SIG-M5 (cell line): ENCODE measurements at places on chromosomes 13 and 19.
A peak's percentile ranks its signal among the peaks of the same experiment; 100 is the strongest.

DNA sequence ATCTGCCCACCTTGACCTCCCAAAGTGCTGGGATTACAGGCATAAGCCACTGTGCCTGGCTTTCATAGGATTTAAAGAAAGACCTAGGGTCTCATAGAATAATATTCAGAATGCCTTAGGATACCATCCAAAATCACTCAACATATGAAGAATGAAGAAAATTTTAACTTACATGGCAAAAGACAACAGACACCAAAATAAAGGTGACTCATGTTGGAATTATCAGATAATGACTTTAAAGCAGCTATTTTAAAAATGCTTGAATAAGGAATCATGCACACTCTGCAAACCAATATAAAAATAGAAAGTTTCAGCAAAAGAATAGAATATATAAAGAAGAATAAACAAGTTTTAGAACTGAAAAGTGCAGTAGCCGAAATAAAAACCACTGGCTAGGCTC lies 29.3 kb downstream of the ZNF566 start:
- DNase-seq: no peak

DNA sequence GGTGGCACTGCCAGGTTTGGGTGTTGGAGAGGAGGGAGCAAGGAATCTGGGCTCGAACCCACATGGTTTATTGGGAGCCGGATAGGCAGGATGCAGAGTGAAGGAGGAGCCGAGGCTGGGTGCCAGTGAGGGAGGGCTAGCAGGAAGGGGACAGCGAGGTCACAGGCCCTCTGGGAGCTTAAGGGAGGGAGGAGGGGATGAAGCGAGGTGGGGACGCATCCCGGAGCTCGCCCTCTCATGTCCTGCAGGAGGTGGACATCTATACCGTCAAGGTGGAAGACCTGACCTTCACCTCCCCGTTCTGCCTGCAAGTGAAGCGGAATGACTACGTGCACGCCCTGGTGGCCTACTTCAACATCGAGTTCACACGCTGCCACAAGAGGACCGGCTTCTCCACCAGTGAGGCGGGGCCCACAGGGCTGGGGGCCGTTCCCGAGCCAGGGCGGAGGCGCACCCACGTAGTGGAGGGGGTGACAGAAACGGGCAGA lies 3.5 kb upstream of the ADM5 start:
- no peak for DNase-seq

GRCh38 chr13:113176822-113177221 lies 18.4 kb downstream of the PROZ start:
- DNase-seq: no peak

GRCh38 chr13:43074824-43075510 lies 51.6 kb downstream of the DNAJC15 start:
- no peak for DNase-seq

GRCh38 chr19:1163934-1164683 lies 10.0 kb downstream of the SBNO2 start:
- DNase-seq: no peak

- no peak for DNase-seq
These were observed 147.6 kb downstream of the RBM26 start for GRCh38 chr13:79258489-79258888.

DNA sequence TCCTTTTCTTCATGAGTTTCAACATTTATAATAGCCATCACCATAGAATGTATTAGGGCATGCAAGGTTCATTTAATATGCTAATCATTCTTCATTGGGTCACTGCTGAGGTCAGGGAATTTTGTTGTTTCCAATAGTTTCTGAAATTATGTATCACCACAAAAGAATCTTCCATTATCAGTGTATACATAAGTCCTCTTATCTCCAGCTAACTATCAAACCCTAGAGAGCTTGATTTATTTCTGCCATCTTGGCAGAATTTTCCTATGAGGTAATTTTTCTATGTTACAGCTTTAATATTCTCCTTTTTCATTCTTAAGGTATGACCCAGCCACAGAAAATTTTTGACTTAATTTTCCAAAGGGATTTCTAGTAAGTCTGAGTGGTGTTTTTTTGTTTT lies 415.0 kb upstream of the SLITRK1 start:
- DNase-seq: no peak

GRCh38 chr19:20414120-20414519 lies 151.5 kb downstream of the ZNF737 start:
- no peak for DNase-seq

DNA sequence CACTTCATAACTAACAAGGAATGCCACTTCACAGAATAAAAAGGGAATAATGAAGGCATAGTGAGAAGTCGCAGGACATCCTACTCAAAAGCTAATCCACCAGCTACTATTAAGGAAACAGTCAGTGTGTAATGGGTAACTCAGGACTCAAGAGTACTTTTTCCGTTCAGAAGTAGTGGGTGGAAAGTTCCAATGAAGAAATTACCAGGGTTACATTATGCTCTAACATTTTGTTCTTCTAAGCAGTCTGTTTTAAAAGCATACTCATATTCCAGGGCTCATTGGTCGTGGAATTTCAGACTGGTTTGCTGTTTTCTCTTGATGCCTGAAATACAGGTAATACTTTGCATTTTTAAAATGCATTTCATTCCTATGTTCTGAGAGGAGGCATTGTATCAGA lies 222.4 kb upstream of the IRS2 start:
- no peak for DNase-seq

DNA sequence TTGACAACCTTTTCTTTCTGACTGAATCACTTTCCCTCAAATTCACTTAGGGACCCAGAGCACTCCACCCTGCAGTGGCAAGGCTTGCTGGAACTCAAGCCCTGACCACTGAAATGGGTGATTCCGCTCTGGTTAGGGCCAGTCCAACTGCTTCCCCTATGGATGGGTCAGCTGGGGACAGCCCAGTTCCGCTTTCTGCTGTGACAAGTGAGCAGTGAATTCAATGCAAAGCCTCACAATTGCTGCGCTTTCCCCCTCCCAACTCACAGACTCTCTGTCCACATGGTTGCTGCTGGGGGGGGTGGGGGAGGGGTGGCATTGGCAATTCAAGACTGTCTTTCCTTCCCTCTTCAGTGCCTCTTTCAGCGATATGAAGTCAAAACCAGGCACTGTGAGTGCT lies 18.7 kb downstream of the CD70 start:
- DNase-seq: no peak

GRCh38 chr13:90233933-90234672 lies 1113.4 kb upstream of the MIR17HG start:
- no peak for DNase-seq

GRCh38 chr13:44921931-44922758 lies 67.1 kb downstream of the NUFIP1 start:
- no peak for DNase-seq

DNA sequence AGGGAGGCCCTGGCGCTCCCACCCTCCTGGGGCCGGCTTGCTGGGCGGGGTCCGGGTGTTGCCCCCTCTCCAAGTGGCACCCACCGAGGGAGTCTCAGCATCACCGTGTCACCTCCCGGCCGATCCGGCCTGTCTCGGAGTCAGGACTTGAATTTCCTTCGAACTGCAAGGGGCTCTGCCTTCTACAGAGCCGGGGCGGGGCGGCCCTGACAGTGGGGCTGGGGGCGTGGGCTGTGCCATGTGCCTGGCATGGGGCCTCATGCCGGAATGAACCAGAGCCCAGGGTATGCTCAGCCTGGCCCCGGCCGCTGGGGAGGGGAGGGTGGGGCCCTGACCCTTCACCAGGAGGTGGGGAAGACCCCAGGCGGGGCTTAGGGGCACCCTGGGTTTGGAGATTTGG lies 47.0 kb upstream of the TCF3 start:
- DNase-seq: no peak

GRCh38 chr13:26377038-26377437 lies 123.1 kb downstream of the CDK8 start:
- DNase-seq: no peak

- DNase-seq: no peak
These were observed 13.7 kb downstream of the PPFIA3 start for GRCh38 chr19:49132974-49133609.

DNA sequence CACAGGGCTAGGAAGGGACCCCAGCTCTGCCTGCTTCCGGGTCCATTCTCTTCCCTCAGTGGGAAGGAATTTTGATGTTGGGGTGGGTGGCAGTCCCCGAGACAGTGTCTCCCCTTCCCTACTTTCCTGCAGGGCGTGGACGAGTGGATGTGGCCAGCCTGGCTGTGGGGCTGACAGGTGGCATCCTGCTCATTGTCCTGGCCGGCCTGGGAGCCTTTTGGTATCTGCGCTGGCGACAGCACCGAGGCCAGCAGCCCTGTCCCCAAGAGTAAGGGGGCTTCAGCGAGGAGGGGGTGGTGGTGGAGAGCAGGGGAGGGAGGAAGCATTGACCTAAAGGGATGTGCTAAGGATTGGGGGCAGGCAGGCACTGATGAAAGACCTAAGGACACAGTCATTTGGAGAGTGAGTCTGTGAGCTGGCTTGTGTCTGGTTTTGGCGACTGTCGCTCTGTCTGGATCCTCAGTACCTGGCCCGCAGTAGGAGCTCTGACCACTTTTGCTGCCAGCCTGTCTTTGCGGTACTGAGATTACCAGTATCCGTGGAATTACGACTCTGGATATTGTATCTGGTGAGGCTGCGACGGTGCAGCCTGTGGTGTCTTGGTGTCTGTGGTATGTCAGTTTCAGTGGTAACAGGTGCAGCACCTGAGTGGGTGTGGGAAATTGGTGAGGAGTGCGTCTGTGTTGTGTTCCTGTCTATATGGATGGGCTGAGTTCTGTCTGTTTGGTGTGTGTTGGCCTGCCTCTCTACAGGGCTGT lies 2.4 kb upstream of the PRR12 start:
- no peak for DNase-seq

- DNase-seq: no peak
These were observed 50.2 kb downstream of the ZNF146 start for GRCh38 chr19:36265064-36265463.

GRCh38 chr19:12364391-12365235 lies 870 bp downstream of the ZNF442 start:
- DNase-seq: no peak

GRCh38 chr13:51396352-51396751 lies 56.5 kb downstream of the INTS6 start:
- DNase-seq: peak; percentile 62

DNA sequence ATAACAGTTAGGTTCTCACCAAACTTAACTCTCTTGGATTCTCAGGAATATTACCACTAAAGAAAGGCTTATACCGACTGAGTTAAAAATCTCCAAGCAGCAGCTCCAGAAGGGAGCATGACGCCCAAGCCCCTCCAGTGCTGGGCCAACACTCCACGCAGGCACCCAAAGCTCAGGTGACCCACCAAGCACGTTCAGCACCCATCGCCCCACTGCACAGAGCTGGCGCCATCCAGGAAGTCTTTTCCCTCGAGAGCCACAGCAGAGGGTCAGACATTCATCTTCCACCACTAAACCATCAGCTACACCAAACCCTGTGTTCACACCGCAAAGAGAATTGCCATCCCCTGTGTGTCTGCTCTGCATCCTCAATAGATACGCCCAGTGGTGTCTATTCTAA lies 65.7 kb downstream of the SOX1 start:
- no peak for DNase-seq

DNA sequence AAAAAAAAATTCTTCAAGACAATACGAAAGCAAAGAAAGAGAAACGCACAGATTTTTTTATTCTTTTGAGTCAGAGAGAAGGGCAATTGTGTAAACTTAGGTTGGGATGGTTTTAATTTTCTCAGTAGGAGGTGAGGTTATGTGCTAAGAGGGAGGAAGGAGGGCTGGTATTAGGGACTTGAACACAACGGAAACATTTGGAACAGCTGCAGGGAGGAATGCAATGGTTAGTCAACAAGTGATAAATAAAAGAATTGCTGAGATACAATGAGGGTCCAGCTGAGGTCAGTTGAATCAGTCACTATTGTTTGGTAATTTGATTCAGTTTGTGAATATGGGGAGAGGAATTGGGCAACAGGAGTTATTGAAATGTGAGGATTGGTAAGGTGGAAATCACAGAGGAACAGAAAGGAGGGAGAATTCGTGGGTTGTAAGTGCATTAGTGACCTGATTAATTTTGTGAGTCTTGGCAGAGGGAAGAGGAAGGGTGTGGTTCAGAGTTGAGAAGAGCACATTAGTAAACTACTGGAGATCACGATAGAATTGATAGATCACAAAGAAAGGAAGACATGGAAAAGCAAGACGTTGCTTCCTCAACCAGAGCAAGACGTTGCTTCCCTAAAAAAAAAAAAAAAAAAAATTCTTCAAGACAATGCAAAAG lies 499.5 kb upstream of the SPRY2 start:
- DNase-seq: no peak

DNA sequence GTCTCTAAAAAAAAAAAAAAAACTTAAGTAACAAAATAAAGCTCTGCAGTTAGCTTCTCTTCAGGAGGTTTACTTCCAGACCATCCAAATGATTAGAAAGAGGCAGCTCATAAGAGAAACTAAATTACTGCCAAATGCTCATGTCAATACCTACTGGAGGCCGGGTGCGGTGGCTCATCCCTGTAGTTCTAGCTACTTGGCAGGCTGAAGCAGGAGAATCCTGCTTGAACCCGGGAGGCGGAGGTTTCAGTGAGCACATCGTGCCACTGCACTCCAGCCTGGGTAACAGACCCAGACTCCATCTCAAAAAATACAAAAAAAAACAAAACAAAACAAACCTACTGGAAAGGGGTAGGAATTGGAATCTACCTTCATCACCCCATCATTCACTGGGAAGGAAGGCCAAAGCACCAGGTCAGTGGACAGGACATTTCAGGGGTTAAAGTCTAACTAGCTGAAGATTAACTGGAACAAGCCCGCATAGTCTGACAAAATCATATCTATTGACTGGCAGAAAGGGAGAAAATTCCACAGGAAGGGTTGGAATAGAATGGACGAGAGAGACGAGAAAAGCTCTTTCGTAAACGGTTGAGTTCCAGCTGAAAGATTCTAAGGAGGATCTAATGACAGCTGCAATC lies 1.3 kb downstream of the ZFP14 start:
- no peak for DNase-seq
